HT-29 (cell line): ENCODE measurements at places on chromosomes 5 and 9.

GRCh38 chr9:125767349-125767748 lies 20.2 kb downstream of the PBX3 start:
- no peak for DNase-seq

- no peak for DNase-seq
Observed at GRCh38 chr9:38675211-38675610, 44.7 kb downstream of the FAM240B start.

- DNase-seq = no peak
Observed at GRCh38 chr5:163401271-163401670, 36.1 kb upstream of the CCNG1 start.

DNA sequence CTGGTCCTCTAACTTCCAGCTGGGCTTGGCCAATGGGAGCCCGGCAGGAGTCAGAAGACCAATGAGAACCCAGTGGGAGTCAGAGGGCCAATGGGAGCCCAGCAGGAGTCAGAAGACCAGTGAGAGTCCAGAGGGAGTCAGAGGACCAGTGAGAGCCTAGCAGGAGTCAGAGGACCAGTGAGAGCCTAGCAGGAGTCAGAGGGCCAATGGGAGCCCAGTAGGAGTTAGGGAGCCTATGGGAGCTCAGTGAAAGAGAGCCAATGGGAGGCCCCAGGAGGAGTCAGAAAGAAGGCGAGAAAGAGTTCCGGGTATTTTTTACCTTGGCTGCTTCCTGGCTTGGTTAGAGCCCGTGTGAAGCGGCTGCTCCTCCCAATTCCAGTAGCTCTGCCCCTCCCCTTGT lies 191.0 kb downstream of the GABBR2 start:
- no peak for DNase-seq
